Astrocyte of the hippocampus (primary cell): ENCODE measurements at places on chromosomes 2 and 18.

GRCh38 chr18:34281722-34282121, 57.0 kb upstream of the NOL4 start:
- DNase-seq, result no peak

DNA sequence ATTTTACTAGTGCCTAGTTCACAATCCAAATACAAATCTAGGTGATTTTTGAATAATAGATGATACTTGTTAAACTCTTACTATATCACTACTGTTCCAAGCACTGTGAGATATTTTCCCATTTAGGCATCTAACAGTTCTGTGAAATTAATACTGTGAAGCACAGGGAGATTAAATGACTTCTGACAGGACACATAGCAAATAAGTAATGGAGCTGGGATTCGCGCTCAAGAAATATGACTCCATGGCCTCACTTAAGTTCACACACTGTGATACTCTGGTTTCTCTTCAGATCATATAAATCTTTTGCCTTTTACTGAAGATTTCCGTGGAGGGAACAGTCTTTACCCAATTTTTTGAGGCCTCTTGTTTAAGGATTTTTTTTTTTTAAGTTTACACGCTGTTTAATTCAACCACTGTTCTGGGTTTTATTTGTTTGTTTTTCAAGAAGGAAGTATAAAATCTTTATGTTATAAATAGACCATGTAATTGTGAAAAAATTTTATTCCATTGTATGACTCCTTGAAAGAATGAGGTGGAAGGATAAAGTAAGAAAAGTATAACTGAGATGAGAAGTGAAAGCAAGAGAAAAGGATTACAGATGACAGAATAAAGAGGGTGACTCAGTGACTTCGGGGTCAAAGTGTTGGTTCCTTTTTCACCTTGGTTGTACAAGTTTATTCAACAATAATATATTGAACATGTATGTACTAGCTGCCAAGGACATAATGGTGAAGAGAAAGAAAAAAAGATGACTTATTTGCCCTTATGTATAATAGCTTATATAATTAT, 30.2 kb downstream of the RBM45 start:
- no peak for DNase-seq

DNA sequence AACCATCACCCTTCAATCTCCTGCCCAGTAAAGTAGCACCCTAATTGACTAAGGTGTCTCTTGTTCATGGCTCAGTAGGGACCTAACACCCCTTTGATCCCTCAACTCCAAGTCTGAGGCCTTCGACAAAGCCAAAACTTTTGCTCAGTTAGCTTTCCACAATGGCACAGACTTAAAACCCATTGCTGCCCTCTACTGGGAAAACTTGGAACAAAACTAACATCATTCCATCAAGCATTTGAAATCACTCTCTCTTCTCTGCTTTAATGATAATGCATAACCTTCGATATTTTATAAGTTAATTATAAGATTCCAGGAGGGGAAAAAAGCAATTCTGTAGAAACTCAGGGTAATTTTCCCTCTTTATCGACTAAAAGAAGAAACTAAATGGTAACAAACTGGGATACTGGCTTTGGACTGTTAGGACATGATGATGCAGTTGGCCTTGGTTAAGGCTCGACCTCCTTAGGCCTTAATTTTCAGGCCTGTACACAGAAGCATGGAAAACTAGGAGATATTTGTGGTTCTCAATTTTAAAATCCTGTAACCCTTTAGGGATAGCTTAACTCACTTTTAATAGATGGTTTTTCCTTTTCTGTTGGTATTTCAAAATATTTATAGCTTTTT, 127.8 kb downstream of the STK39 start:
- DNase-seq, result peak; percentile 78

DNA sequence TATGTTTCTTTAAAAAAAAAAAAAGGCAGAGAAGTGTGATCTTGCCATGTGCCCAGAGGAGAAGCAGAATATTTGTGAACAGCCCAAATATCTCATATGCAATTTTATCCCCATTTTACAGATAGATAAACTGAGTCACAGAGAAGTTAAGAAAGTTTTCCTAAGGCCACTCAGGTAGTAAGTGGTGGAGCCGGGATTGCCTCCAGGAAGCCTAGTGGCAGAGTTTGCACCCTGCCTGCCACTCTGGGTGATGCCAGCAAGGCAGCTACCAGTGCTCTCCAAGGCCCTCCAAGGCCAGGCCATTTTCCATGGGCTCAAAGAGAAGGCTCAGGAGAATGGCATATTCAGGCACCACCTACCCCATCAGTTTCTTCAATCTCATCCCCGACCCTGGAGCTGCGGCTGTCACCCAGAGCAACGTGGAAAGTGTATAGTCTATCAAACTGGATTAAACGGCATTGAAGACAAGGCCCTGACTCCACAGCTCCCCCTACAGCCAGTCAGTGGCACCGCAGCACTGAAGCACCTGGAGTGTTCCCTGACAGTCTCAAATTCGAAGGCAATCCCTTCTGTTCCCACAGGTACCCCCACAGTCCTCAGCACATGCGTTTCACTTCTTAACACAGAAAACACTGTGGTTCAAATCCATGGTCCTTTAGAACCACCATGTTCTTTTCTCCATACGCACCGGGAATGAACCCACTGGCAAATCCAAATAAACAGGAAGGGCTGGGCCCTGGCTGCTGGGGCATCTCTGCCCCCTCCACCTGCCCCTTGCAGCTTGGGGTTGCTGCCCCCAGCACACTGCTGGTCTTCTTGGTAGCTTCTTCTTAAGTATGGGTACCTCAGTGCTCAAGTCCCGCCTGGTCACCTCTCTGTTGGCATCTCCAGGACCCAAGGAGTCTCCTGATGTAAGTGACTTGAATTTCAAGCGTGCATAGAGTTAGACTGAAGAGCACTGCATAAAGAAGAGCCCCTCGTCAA, 175.3 kb downstream of the INHBB start:
- DNase-seq, result peak; percentile 56

GRCh38 chr2:26162963-26163362, 9.9 kb upstream of the GAREM2 start:
- DNase-seq, result no peak

DNA sequence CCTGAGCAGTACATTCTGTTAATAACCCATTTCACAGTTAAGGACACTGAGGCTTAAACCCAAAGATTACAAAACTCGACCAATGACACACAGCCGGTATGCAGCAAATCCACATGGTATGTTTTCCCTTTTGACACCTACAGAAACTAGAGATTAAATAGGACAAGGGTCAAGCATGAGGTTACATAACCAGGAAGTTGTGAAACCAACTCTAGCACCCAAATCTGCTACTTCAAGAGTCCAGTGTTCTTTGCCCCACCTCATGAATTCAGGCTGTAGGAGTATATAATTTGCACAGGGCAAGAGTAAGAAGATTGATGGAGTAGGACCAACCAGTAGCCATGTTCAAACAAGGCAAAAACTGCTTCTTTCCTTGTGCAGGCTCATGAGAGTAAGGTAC, 249.8 kb downstream of the BCL11A start:
- no peak for DNase-seq

DNA sequence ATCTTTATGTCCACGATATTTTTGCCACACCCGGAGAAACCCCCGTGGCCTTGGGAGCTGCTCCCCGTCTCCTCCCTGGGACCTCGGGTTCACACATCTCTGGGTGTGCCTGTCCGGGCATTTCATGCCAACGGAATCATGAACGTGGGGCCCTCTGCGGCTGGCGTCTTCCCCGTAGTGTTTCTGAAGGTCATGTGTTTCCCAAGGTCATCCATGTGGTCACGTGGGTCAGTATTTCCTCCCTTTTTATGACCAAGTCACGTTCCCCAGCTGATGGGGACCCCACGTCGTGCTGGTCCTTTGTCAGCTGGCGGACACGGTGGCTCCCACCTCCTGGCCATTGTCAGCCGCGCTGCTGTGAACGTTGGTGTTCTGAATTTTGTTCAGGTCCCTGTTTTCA, 135.7 kb downstream of the NFATC1 start:
- no peak for DNase-seq

DNA sequence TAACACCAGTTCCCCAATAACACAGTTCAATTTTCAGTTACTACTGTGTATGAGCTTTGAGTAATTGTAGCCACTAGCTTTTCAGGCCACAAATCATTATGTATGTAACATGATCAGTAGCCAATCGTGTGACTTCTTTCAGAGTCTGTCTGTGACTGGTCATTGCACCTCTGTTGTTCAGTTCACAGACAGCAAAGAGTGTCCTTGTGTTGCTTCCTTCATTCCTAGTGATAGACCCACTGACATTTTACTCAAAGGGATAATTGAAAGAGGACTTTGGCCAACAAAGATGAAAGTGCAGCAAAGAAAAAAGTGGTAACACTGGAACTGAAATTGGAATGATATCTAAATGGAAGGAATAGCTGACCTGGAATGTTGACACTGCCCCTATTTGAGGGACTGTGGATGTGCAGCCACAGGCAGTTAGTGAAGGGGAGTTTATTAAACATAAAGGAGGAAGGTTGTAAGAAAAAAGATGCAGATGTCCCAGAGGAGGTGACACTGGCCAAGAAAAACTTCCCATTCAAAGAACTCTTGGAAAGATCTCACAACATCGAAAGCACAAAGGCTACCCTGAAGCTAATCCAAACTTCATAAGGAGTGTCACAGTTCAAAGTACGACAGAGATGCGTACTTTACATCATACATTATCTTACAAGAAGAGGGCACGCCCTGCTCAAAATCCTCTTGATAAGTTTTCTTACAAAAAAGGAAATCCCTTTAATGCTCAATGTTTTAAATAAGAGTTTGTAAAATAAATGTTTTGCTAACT, 19.3 kb downstream of the TTC39C start:
- no peak for DNase-seq

DNA sequence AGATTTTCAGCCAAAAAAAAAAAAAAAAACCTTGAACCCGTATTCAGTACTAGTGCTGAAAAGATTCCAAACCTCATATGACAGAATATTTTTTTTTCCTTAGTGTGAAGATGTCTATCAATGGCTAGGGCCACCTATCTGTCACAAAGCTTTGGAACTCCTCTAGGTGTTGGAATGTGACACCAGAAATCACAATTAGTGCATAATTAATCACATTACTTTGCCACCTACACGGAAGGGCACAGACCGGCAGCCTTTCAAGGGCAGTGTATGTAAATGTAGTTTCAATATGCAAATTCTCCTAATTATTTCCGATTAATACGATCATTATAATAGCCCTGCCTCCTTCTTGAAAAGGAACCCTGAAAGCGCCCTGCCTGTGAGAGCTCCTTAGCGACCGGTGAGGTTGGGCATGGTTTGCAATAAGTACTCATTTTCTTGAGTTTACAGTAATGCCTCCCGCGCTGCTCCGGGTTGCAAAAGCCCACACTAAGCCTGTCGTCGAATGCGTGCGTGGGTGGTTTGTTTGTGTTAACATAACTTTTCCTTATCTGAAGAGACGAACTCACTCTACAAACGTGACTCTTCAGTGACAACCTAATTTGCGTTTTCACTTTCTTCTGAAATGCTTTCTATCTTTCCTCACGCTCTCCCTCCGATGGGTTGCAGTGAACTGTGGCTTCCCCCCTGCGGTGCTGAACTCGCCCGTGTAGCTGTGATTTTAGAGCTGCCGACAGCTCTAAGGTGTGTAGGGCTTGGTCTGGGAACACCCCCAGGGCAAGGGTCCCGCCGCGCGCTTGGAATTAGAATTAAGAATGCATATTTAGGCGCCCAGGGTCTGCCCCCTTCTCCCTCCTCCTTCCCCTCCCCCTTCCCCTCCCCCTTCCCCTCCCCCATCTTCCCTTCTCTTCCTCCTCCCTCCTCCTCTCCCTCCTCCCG, 765 bp upstream of the ID2 start:
- DNase-seq, result peak; percentile 81

DNA sequence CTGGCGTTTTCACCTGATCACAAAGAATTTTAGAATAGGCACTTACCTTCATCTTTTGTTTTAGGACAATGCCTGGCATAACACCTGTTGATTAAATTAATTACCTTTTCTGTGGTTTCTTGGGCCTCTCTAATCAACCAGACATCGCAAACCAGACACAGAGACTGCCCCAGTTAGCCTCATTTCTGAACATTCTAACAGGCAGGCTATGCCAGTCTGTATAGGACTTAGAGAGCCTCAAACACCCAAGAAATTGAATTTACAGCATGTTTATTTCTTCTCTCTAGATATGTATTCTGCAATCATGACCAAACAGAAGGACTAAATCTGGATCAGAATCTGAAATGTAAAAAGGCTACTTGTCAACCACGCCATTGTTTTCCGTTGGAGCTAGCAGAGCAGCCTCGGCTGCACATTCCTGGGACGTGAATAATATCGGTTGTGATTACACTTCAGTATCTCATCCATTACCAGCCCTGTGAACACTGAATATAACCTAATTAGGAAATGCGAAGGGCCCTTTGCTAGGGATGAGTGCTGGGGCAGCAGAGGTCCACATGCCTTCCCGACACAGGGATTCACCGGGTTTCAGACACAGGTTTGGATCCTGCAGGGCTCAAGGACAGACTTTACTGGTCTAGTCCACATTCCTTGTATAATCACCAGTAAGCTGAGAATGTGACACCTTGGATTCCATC, 17.5 kb upstream of the CDC42EP3 start:
- peak; percentile 93 for DNase-seq

DNA sequence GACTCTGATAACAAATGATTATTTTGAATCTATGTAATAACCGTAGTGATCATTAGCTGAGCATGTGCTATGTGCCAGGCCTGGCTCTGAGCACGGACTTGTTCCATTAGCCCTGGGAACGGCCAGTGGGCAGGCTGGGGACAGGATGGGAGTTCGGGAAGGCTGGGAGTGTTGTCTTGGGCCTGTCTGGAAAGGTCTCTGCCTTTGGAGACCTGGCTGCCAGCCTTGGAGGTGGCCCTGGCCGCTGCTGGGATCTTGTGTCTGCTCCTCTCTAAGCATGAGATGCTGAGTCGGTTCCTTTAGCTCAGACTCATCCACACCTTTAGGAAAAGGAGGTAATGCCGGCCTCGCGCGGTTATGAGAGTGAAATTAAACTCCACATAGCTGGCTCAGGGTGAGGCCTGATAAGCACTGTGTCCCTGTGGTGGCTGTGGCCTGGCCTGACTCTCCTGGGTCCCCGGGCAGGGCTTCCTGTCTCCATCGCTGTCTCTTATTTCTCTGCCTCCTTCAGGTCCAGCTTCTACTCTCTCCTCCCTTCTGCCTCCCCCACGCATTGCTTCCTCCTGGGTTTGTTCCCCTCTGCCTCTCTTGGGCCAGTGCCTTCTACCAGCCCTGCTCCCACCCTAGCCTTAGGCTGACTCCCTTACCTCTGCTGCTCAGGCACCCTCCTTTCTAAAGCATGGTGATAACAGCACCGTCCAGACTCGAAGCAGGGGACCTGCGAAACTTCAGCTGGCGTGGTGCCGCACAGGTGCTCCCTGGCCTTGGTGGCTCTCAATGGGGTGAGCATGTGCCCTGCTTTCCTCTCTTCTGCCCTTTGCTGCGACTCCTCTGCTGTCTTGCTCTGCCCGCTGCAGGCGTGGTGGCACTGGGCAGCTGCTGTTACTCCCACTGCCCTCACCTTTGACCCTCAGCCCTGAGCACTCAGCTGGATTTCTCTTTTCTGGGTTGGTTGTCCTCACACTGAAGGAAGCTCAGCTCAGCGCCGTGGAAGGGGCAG, 41.8 kb downstream of the NCK2 start:
- no peak for DNase-seq

DNA sequence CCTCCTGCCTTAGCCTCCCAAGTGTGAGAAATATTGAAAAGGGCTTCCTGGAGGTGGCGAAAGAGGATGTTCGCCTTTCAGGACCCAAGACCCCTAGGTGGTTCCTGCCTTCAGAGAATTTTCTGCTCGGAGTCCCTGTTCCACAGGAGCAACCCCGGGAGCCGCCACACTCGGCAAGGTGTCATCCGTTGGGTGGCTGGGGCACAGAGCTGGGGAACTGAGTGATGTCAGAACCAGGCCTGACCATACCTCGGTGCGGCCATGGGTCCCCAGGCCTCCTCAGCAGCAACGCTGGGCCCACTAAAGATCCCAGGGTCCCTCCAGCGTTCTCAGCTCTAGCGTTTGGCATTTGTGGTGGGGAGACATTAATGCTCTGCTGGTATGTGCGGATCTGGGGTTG, 23.7 kb upstream of the TAF1B start:
- no peak for DNase-seq
